T-helper 1 cell (primary cell): ENCODE measurements at places on chromosomes 3 and 15.

GRCh38 chr15:58329781-58330671 lies 101.8 kb upstream of the LIPC start:
- DNase-seq = no peak

DNA sequence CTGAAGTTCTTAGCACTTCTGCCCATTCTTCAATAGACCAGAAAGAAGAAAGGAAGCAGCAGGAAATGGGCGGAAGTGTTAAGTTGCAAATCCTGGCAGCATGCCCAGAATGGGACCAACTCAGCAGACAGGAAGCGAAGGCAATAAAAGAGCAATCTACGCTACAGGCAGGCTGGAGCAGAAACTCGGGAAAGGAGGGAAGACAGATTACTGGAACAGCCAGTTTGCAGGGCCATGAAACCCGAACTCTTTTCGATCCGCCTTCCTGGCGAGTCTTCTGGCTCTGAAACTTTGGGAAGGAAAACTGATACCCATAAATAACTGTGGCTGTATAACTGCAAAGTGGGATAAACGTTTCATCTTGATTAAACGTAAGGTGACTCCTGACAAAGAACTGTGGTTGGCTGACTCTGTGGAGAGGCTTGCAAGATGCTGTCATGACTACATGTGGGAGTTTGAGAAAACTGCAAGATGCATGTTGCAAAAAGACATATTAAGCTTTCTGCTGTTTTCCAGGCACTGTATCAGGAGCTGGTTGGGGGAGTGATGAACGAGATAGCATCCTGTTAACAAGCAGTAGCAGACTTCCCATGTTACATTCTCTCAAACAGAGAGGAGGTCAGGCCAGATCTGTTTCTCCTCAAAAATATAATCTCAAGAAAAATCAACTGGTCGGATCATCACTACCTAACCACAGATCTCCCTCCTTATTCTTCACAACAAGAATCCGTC lies 67.8 kb downstream of the FMN1 start:
- peak; percentile 24 for DNase-seq

DNA sequence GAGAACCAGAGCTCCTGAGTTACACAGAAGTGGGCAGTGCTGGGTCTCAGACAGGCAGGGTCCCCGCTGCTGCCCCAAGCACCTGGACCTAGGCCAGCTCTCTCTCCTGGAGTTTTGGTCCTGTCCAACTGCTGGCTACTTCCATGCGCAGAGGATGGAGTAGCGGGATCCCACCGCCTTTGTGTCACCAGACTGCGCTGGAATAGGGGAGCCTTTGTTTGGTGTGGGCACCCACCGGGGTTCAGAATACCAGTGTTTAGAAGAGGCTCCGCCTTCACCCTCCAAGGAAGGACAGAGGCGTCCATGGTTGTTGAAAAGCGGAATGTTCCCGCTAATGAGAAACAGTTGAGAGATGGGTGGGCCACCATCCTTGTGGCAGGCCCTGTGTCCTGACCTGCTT lies 154.4 kb downstream of the DNAJB8 start:
- no peak for DNase-seq

- no peak for DNase-seq
These were observed 22.9 kb downstream of the MYLK start for GRCh38 chr3:123861081-123861836.
